ENCODE measurements at places on chromosomes 2 and 18.

DNA sequence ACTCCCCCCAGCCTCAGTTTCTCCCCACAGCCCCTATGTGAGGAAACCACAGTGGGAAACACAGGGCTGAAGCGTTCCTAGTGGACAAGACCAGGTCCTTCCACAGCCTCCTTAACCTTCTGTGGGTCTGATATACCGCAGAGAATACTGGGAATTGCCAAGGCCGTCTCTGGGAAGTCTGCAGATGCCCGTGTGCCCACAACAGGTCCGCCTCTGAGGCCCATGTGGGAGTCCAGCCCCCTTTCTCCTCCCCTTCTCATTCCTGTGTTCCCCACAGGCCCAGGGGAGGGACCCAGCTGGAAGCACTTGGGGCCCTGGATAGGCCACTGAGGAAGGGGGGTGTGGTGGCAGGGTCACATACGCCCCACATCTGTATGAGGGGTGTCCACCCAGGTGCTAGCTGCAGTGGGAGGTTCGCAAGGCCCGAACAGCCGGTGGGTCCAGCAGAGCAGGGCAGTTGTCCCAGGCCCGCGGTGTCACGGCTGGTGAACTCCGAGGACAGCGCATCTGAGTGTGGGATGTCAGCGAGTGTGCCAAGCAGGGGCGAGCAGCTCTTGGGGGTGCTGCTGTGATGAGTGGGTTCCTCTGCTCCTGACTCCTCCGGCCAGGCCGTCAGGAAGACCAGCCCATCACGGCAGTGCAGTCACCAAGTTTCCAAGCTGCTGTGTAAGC lies 2.4 kb upstream of the KCNIP3 start:
- no peak for DNase-seq

- no peak for DNase-seq
Observed at GRCh38 chr2:35510636-35511035, 844.9 kb upstream of the CRIM1 start.

GRCh38 chr2:194938066-194938465 lies 719.0 kb upstream of the SLC39A10 start:
- no peak for DNase-seq

- no peak for DNase-seq
Observed at GRCh38 chr2:162090109-162090508, 16.1 kb upstream of the DPP4 start.

GRCh38 chr2:70498054-70498453 lies 55.6 kb downstream of the TGFA start:
- no peak for DNase-seq

GRCh38 chr2:233087713-233088112 lies 27.6 kb downstream of the INPP5D start:
- DNase-seq: no peak

DNA sequence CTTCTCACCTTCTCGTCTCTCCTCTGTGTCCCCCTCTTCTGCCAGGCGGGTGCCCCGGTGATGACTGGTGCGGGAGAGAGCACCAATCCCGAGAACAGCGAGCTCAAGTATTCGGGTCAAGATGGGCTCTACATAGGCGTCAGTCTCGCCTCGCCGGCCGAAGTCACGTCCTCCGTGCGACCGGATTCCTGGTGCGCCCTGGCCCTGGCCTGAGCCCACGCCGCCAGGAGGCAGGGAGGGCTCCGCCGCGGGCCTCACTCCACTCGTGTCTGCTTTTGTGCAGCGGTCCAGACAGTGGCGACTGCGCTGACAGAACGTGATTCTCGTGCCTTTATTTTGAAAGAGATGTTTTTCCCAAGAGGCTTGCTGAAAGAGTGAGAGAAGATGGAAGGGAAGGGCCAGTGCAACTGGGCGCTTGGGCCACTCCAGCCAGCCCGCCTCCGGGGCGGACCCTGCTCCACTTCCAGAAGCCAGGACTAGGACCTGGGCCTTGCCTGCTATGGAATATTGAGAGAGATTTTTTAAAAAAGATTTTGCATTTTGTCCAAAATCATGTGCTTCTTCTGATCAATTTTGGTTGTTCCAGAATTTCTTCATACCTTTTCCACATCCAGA lies 31.3 kb downstream of the GATA6 start:
- DNase-seq: no peak

DNA sequence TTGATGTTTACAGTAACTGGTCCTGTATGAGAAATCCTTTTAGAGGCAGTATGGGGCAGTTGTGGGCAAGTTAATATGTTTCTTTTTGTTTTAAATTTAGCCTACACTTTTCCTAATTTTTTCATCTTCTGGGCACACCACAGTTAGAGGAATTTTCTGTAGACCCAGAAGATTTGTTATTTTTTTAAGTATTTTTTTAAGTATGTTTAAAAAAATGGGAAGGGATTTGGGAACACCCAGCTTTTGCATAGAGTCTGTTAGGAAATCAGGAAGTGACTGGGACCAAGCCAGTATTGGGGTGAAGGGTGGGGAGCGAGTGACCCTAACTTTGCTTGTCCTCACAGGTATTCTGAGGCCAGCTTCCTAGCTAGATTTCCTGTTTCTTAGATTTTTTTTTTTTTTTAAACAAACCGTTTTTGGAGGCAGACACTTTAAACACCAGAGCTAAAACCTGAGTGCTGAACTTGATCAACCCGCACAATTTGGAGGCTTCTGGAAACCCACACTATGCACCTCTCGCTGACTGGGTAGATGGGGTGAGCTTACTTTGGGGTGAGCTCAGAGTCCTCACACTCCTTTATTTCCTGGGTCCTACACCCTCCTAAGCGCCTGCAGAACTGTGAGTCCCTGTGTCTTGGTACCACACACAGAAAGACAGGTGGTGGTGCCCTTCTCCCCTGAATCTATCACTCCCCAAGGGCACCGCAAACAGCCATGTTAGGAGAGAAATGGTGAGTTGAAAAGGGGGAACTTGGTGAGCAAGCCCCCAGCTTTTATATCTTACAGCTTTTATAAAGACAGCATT lies 5.2 kb downstream of the GATA6 start:
- DNase-seq: no peak

DNA sequence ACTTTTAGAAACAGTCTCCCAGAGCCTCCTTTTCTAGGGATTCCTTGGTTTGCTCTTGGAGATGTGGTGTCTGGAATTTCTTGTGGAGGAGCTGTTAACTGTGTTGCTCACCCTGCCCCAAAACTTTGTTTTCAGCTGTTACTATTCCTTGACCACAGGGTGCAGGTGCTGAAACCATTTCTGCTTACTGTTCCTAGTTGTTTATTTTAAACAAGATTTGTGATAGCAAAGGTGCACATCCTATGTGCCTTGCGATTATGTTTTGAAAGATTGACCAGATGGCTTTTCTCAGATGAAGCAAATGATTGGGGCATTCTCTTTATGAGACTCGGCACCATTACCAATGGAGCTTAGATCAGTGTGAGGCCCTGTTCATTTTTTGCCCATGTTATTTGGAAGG lies 111.2 kb downstream of the RAB3GAP1 start:
- no peak for DNase-seq

- DNase-seq: no peak
Observed at GRCh38 chr2:239307921-239308613, 92.8 kb downstream of the HDAC4 start.

- DNase-seq: no peak
Observed at GRCh38 chr2:43027097-43027873, 199.1 kb downstream of the ZFP36L2 start.

GRCh38 chr2:121400201-121400600 lies 115.2 kb upstream of the TFCP2L1 start:
- no peak for DNase-seq

DNA sequence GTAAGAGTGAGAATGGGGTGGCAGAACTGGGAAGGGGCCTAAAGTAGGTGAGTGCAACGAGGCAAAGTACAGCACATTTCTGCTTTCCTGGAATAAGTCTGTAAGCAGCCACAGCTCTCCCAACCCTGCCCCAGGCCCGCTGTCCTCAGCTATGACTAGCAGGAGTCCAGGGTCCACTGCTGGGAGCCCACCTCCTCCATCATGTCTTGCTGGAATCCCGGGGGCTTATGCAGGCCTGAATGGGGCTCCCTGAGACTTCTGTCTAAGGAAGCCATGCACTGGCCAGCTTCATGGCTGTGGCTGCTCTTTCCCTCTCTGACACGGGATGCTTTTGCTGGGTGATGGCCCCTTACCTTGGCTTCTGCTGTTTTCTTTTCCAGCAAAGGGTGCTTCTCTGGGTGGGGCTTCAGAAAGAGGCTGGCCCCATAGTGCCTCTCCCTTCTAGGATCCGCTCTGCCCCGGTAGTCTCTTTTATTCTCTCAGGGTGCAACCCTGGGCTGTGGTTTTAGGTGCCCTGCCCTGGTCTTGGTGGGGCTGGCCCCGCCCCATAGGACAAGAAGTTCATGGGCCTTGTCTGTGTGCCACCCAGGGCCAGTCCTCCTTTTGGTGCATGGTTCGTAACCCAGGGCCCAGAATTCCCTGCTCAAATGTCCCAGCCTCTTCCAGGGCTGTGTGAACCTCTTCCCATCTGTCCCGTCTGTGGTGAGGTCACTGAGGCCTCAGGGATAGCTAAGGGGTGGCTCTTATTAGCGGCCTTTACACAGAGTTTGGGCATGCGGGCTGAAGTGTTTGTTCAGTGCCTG lies 33.8 kb upstream of the POLE4 start:
- DNase-seq: no peak

- DNase-seq: no peak
Observed at GRCh38 chr2:127277028-127277427, 16.9 kb downstream of the ERCC3 start.

DNA sequence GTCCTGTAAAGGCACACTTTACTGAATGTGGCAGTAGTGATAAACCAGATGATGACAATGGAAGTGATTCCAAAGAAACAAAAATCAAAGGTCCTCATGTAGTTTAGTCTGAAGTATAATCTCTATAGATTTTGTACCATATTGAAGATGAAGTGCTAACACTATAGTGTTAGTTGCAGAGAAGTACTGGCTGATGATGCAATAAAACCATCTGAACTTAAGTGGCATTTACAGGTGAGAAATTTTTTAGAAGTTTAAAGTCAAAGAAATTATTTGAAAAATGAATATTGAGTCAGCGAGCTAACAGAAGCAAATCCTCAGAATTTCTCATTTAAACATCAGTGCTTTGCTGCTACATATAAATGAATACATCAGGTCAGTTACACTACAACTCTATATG lies 43.1 kb upstream of the RMDN2 start:
- DNase-seq: no peak

GRCh38 chr2:227436436-227437174 lies 35.4 kb upstream of the AGFG1 start:
- DNase-seq: no peak
